Left colon (tissue), 2 donors: ENCODE measurements at places on chromosomes 11 and 22.

DNA sequence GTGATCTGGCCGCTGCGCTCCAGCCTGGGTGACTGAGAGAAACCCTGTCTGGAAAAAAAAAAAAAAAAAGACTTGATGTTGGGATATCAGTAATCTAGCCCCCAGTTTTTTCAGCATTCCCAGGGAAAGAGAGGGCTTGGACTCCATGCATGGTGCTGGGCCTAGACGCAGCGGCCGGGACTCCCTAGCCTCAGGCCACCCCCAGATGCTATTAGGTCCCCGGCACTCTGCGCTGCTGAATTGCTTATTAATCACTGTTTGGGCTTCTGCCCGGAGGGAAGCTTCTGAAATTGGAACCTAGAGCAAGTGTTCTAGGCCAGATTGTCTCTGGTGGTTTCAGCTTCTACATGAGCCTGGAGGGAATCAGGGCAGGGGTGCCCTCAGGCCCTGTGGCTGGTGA, 39.0 kb downstream of the SLCO2B1 start:
- no peak for DNase-seq

DNA sequence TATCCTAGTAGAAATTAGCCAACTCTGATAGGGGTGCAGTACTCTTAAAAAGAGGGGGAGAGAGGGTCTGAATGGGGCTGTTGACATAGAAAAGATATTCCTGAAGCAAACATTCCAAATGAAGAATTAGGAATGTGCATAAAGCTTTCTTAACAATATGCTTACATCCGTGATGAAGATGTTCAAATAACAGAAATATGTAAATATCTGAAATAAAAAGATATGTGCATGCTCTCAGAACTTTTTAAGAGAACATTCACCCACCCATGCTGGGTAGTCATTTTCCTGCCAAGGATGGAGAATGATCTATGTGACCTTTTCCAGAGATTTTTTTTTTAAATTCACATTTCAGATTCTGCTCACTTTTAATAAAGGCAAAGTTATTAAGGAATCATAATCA, 80.6 kb downstream of the GRIA4 start:
- no peak for DNase-seq

GRCh38 chr11:128039140-128040021, 548.0 kb downstream of the ETS1 start:
- peak; percentile 29 for DNase-seq

DNA sequence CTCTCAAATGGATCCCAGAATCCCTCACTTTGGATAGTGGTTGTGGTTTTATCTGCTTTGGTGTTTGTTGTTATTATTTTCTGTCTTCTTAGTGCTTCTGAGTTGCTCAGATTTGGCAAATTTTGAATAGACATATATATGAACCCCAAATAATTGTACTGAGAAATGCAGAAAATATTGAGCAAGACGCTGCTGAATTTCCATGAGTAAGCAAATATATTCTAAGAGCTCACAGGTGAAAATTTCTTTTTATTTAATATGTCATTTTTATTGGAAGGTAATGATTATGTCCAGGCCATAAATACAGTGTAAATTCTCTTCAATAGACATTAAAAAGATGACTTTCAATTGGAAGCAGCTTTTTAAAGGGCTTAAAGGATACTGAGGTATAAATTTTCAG, 152.1 kb downstream of the FAT3 start:
- no peak for DNase-seq

GRCh38 chr22:44801476-44801875, 49.1 kb downstream of the ARHGAP8 start:
- DNase-seq, result no peak

DNA sequence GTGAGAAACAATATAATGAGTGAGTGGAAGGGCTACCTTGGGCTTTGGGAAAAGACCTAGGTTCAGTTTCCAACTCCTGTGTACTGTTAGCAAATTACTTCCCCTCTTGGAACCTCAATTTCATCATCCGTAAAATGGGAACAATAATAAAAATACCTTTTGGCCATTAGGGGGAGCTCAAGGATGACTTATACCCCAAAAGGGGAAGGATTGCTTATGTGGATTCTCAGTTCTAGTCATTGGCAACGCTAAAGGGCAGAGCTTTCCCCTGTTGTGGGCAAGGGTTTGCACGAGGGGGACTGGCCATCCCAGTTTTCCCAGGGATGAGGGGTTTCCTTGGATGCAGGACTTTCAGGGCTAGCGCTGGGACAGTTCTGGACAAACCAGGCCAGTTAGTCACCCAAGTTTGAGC, 3.1 kb upstream of the COMMD9 start:
- DNase-seq, result no peak

GRCh38 chr22:37138849-37139561, 10.7 kb downstream of the IL2RB start:
- DNase-seq, result no peak

GRCh38 chr11:118175031-118175992, 1.1 kb downstream of the SCN2B start:
- DNase-seq, result no peak

- DNase-seq, result no peak
Observed at GRCh38 chr11:73077454-73077853, 64.7 kb downstream of the FCHSD2 start.

GRCh38 chr11:68948496-68948895, 32.3 kb downstream of the MRGPRD start:
- DNase-seq, result no peak

DNA sequence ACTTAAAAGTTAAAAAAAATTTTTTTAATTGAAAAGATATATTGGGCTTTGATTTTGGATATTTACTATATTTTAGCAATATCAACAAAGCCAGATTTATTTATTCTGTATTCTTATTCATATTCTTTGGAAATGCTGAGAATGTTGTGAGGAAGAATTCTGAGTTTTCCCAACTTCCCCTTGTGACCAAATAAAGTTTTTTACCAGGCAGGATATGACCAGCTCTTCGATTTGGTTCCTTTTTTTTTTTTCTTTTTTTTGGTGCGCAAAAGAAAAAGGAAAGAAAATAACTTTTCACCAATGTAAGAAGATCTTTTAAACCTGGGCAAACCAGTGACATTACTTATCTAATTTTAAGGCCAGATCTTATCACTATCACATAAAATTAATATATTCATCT, 12.9 kb downstream of the TCP11L1 start:
- no peak for DNase-seq

GRCh38 chr22:28925916-28926315, 42.5 kb downstream of the ZNRF3 start:
- no peak for DNase-seq

DNA sequence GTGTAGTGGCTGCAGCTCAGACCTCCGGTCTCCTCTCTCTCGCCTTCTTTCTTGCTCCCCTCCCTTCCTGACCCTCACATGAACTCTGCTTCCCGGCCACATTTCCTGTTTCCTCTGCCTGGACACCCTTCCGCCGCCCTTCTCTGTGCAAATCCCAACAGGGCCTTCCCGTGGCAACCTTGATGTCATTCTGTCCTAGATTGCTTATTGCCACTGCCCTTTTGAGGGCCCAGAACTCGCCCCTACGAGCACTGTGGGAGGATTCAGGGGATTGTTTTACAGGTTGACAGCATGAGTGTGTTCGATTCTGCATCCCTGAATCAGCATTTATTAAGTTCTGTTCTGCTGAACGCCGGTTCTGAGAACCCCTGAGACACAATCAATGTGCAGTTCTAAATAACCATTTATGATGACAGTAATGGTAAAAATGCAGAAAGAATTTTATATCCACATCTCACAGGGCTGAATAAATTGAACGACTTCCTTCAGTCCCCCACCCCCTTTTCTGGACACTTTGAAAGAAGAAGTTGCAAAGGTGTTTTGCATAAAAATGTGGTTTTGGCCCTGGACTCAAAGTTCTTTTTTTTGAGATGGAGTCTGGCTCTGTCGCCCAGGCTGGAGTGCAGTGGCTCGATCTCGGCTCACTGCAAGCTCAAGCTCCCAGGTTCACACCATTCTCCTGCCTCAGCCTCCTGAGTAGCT, 6.4 kb downstream of the BATF2 start:
- no peak for DNase-seq

GRCh38 chr11:94544646-94545263, 1.0 kb downstream of the FUT4 start:
- peak; percentile 69 for DNase-seq

DNA sequence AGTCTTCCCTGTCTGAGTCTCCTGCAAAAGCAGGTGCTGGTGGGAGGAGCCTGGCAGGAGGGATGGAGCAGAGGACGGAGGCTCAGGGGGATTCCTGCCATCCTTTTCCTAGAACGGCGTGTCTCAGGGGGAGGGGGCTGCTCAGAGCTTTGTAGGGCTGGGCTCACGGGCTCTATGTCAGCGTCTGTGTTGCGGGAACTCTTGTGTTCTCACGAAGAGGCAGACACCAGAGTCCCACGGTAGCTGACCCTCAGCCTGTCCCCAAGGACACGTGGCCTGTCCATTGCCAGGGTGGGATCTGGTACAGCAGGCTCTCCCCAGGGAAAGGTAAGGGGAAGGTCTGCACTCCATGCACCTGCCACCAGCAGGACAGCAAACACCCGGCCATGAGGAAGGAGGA, 1505.2 kb downstream of the TBC1D22A start:
- DNase-seq, result no peak

- DNase-seq, result no peak
Observed at GRCh38 chr11:60700689-60701468, 1.5 kb downstream of the MS4A8 start.

DNA sequence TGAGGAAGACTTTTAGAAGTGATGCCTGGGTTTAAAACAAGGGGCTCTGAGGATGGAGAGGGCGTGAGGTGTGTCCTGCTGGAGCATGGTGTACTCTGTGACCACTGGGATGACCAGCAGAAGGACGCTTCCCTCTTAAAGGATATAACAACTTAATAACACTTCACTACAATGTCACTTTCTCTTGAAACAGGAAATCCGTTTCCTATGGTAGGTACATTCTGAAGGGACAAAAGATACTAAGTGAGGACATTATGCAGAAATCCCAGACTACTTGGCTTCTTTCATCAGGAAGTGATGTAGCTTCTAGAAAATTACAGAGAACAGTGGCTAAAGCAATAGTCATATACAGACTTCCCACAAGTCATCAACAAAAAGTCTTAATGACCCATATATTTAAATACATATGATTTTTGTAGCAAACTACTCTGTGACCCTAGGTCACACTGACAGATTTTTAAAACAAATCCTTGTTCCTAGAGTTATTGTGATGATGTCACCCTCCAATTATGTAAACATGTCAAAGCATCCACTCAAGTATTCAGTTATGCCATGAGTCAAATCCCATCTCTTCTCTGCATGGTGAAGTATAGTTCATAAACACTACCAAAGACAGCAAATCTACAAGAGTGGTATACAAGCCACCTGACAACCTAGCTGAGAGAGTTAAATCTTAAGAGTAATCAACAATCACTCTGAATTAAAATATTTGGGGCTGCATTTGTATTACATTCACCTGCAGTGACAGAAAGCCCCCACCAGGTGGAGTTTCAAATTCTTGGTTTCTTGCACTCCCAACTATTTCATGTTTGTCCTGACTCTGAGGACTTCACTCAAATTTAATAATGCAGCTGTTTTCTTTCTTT, 32.8 kb downstream of the PITPNB start:
- no peak for DNase-seq

- no peak for DNase-seq
Observed at GRCh38 chr11:95863486-95864140, 60.3 kb downstream of the MTMR2 start.

DNA sequence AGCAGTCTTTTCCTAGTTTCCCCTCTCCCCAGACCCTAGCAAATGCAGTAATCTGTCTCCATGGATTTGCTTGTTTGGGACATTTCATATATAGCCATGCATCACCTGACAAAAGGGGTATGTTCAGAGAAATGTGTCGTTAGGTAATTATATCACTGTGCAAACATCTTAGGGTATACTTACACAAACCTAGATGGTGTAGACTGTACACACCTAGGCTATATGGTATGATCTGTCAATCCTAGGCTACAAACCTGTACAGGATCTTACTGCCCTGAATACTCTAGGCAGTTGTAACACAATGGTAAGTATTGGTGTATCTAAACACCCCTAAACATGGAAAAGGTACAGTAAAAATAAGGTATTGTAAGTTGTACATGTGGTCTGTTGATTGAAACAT, 23.8 kb downstream of the QSER1 start:
- DNase-seq, result no peak

- no peak for DNase-seq
Observed at GRCh38 chr22:19982991-19983578, 33.5 kb downstream of the ARVCF start.
